ENCODE measurements at places on chromosomes 7 and 10. TPM values are rescaled to one million over a fixed set of nuclear protein-coding genes. Genes with fewer than 3 reads are reported as not detected.

GRCh38 chr7:101814081-101814990 is 3.1 kb upstream of the CUX1 start:
- DNase-seq: peak; percentile 55

DNA sequence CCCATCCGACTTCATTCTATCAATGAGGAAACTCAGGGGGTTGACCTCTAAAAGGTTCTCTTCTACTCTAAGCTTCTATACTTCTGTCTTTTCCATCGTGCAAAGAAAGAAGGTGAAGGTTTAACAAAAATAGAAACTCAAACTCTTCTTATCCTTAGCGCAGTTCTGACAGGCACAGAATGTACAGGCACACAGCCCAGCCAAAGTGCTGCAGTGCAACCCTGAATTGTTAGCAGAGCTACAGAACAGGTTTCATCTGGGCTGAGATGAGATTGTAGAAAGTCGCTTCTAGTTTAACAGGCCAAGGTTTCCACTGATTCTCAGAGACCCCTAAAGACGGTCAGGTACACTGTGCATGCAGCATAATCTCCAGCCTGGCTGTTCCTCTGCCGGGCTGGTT is 79.3 kb upstream of the AFAP1L2 start:
- DNase-seq: no peak

GRCh38 chr10:65968871-65969270 is 957.0 kb upstream of the LRRTM3 start:
- no peak for DNase-seq

Gene BBIP1
- total RNA-seq: 25.5 TPM

- no peak for DNase-seq
Measured at GRCh38 chr10:111739125-111739873, 444.3 kb downstream of the GPAM start.

DNA sequence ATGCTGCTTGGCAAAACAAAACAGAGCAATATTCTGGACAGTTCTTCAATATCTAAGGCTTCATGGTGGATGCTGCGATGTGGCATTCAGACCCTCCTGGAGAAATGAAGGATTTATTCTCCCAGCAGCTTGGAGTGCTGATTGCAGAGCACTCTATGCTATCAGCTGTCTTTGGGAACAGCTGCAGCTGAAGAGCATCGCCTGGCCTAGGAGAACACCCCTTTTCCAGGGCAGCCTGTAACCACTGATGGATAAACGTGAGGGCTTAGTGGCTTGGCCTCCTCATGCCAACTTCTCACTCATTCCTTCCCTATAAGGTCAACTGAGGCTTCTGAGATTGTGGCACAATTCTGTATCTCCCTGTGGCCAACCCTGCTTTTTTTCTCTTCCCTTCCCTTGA is 638.1 kb upstream of the CNTNAP2 start:
- DNase-seq: no peak

DNA sequence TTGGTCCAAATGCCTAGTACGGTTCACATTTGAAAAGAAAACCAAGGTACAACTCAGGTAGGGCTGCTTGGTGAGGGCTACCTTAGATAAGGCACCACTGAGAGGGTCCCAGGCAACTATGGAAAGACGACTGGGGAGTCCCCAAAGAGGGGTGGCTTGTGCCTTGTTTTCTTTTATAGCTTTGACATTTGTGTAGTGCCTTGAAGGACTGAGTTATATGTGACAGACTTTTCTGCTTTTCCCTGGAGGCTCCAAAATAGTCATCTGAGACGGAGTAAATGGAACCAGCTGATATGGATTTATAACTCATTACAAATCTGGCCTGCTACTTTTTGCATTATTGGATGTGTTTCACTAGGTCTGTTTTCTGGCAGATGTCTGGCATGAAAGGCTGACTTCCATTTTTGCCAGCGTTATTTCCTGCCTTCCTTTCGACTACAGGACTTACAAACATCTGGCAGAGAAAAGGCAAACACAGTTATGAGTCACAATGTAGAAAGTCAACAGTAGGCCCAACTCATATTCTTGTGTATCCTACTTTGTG is 88.2 kb upstream of the IMMP2L start:
- no peak for DNase-seq
